Mammary epithelial cell (primary cell): ENCODE measurements at places on chromosomes 12 and 14. TPM values are rescaled to one million over a fixed set of nuclear protein-coding genes. Genes with fewer than 3 reads are reported as not detected.

DNA sequence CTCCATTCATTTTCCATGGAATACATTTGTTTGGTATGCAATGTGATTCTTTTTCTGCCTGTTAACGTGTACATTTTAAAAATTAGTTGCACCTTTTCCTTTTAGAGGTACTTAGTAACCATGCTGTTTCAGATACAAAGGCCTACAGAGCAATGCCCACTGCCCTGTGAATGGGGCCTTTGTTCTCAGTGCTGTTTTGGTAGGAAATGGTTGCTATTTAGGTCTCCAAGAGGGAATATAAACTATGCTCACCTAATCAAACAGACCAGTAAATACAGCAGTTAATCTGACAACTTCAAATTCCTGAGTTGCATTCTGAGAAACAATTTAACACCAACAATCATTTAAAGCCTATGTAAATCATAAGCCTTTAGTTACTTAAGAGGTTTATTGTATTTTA, 188.7 kb downstream of the BCAT1 start:
- DNase-seq: peak; percentile 65

GRCh38 chr12:75564398-75564797, 53.0 kb upstream of the KRR1 start:
- no peak for DNase-seq

Gene RNFT2
- polyA plus RNA-seq: 0.57 TPM

Gene MYH6
- polyA plus RNA-seq: not detected

Gene FBXO33
- polyA plus RNA-seq: 6.3 TPM
